ENCODE measurements at places on chromosomes 7 and 10.
A peak's percentile ranks its signal among the peaks of the same experiment; 100 is the strongest.

DNA sequence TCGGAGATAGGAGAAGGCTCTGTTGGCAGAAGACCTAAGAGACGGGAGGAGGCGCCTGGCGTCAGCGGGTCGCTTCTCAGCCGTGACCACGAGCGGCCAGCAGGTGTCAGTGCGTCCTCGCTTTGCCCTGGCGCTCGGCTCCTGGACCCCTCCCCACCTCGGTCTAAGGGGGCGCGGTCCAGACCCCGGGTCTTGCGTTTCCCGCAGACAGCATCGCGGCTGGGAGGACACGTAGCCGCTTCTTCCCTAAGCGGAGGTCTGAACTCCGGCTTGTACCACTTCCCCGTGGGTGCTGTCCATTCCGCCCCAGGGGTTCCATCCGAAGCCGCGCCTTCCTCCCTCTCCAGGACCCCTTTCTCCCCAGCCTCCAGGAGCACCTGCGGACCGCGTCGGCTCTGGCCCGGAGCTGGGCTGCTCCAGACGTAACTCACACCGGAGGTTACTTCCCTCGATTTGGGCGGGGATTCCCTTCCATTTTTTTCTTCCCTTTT is 593 bp upstream of the ADRA2A start:
- DNase-seq: peak; percentile 83

GRCh38 chr10:110426294-110427181 is 71.2 kb upstream of the DUSP5 start:
- no peak for DNase-seq

GRCh38 chr7:601595-602340 is 82.1 kb upstream of the PDGFA start:
- peak; percentile 93 for DNase-seq

GRCh38 chr7:151699147-151699927 is 177.6 kb downstream of the PRKAG2 start:
- DNase-seq: peak; percentile 52

GRCh38 chr10:13631594-13631993 is 44.8 kb downstream of the PRPF18 start:
- DNase-seq: no peak

DNA sequence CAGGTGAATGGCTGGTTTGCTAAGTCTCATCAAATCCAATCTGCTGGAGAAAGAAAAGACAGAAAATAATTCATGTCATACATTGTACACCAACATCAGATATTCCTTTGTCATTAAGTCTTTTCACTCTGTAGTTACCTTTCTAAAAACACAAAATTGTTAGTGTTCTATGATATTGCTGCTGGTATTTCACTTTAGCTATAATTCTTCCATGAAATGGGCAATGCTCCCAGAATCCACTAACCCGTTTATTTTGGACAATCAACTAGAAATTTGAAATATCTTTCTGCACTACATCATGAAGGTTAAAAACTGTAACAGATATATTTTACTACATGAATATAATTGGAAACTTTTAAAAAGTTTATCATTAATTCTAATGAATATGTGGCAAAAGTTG is 181.3 kb downstream of the C7orf25 start:
- DNase-seq: no peak

DNA sequence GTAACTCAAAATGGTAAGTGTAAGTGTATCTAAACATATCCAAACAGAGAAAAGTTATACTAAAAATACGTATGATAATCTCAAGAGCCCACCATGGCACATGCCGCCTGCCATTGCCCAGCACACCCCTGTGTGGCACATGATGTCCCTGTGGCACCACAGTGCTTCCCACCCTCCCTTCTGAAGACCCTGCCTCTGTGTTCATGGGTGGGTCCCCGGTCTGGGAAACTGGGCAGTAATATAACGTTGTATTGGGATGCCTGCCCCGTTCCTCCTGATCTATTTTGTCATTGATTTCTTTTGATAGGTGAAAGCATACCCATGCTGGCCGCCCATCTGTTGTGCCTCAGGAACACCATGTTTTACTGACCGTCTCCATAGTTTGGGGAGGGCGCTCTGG is 296.8 kb upstream of the SHH start:
- no peak for DNase-seq

Data from common myeloid progenitor, CD34-positive (primary cell).